Dermis lymphatic vessel endothelial cell (primary cell): ENCODE measurements at places on chromosomes 3 and 15. TPM values are rescaled to one million over a fixed set of nuclear protein-coding genes. Genes with fewer than 3 reads are reported as not detected.

Gene CD200
- total RNA-seq = 4.7 and 6.7 TPM in 2 replicates

Gene SEMA3B
- total RNA-seq = 0.54 and 0.86 TPM in 2 replicates

Gene ARMC8
- total RNA-seq = 35.2 and 43.4 TPM in 2 replicates

Gene PPP2R3A
- total RNA-seq = 4.4 and 4.6 TPM in 2 replicates

Gene HHATL
- not detected in 2 replicates for total RNA-seq

Gene KCNAB1
- under 0.01 TPM in 1 of 2 replicates, not detected in the other for total RNA-seq

Gene MOBP
- under 0.01 TPM in 1 of 2 replicates, not detected in the other for total RNA-seq

Gene LIPH
- total RNA-seq = under 0.01 and 0.11 TPM in 2 replicates

Gene PLA2G4D
- total RNA-seq = not detected in 2 replicates

Gene KCNMB3
- 2.6 and 2.9 TPM in 2 replicates for total RNA-seq

Gene ADGRG7
- total RNA-seq = not detected in 2 replicates

Gene TUBGCP5
- 16.8 and 17.0 TPM in 2 replicates for total RNA-seq

Gene GREM1
- 0.09 and 2.1 TPM in 2 replicates for total RNA-seq

Gene ZNF660
- under 0.01 and 0.26 TPM in 2 replicates for total RNA-seq

Gene MCTP2
- 3.1 and 11.3 TPM in 2 replicates for total RNA-seq

Gene LRRC3B
- not detected in 2 replicates for total RNA-seq

Gene ITPR1
- total RNA-seq = 27.9 and 29.4 TPM in 2 replicates
